ENCODE measurements at places on chromosomes 6 and 20. TPM values are rescaled to one million over a fixed set of nuclear protein-coding genes. Genes with fewer than 3 reads are reported as not detected.

The HNF4A gene
- not detected for total RNA-seq

The C20orf141 gene
- not detected for total RNA-seq

The BANF2 gene
- total RNA-seq, result not detected

The HLA-F gene
- total RNA-seq, result 14.7 TPM

The HS3ST5 gene
- not detected for total RNA-seq

The HLA-DOA gene
- not detected for total RNA-seq

The GHRH gene
- total RNA-seq, result not detected

The PI3 gene
- total RNA-seq, result not detected

The ZKSCAN8 gene
- total RNA-seq, result 19.9 TPM

The THBD gene
- total RNA-seq, result 7.9 TPM

The TMEM244 gene
- 1.3 TPM for total RNA-seq

The SOX18 gene
- total RNA-seq, result 0.43 TPM

The TP53TG5 gene
- not detected for total RNA-seq

The PSORS1C1 gene
- 1.3 TPM for total RNA-seq

The ARFGEF3 gene
- 0.22 TPM for total RNA-seq

The LBP gene
- not detected for total RNA-seq

The AP5S1 gene
- total RNA-seq, result 24.9 TPM

The MDFI gene
- 0.14 TPM for total RNA-seq

The GABRR2 gene
- 0.14 TPM for total RNA-seq

The NUP153 gene
- 21.2 TPM for total RNA-seq

The GNAS-AS1 gene
- total RNA-seq, result 1.0 TPM

The TNNC2 gene
- 0.66 TPM for total RNA-seq

The RAB44 gene
- under 0.01 TPM for total RNA-seq

The SALL4 gene
- total RNA-seq, result 0.29 TPM

The FHL5 gene
- total RNA-seq, result not detected

The RNF5 gene
- total RNA-seq, result 35.6 TPM

The MYBL2 gene
- 34.4 TPM for total RNA-seq

The PACSIN1 gene
- not detected for total RNA-seq

The SLC25A27 gene
- 1.1 TPM for total RNA-seq

The BPI gene
- not detected for total RNA-seq

The OR10C1 gene
- total RNA-seq, result not detected

The TFB1M gene
- total RNA-seq, result 32.5 TPM

The SPATS1 gene
- total RNA-seq, result not detected

The SLC52A3 gene
- not detected for total RNA-seq

The LY6G5B gene
- 5.2 TPM for total RNA-seq

The C2 gene
- 14.2 TPM for total RNA-seq

The GGTLC1 gene
- total RNA-seq, result not detected

The TMEM151B gene
- not detected for total RNA-seq

The SCUBE3 gene
- total RNA-seq, result 0.22 TPM

The HELZ2 gene
- 42.7 TPM for total RNA-seq

The DNAH8 gene
- 1.5 TPM for total RNA-seq

The SNPH gene
- 20.2 TPM for total RNA-seq

The CGA gene
- not detected for total RNA-seq

The SLC32A1 gene
- total RNA-seq, result not detected

The BPIFB4 gene
- not detected for total RNA-seq

The ID4 gene
- 1.5 TPM for total RNA-seq

The OXT gene
- not detected for total RNA-seq

The XKR7 gene
- total RNA-seq, result not detected

The SEL1L2 gene
- not detected for total RNA-seq
